Common myeloid progenitor, CD34-positive (primary cell): ENCODE measurements at places on chromosomes 5 and 9.

- no peak for DNase-seq
These were observed 30.5 kb upstream of the HAPLN1 start for GRCh38 chr5:83751201-83751600.

DNA sequence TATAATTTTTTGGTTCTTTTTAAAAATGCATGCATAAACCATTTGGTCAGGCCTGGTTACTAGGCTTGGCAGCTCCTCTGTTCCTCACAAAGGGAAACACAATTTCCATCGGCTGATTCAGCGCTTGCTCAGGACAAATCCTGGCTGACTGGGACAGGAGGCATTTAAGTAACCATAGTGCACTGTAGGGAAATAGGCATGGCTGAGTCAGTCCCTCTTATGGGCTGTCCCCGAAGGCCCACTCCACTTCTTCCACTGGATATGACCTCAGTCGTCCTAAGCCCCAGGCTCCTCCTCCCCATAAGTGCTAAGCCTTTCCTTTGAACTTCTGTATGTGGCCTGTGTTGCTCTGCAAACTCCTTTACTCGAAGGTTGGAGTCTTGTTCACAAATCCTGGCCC lies 71.2 kb upstream of the GLIS3 start:
- no peak for DNase-seq

- no peak for DNase-seq
These were observed 25.8 kb upstream of the SLC44A1 start for GRCh38 chr9:105218673-105219072.

DNA sequence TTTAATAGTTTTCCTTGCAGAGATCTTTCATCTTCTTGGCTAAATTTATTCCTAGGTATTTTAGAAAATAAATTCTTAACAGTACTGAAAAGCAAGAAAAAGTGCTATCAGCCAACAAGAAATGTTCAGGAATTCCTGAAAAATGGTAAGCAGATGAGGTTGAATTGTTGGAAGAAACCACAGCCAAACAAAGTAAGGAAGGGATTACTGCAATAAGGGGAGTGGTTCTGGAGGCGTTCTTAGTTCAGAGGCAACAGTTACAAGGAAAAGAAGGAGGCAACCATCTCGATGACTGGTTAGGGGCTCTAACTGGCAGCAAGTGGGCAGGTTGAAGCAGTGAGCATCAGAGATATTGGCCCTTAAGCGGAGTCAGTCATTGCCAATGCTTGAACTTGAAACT lies 12.8 kb upstream of the OR13J1 start:
- DNase-seq: no peak

DNA sequence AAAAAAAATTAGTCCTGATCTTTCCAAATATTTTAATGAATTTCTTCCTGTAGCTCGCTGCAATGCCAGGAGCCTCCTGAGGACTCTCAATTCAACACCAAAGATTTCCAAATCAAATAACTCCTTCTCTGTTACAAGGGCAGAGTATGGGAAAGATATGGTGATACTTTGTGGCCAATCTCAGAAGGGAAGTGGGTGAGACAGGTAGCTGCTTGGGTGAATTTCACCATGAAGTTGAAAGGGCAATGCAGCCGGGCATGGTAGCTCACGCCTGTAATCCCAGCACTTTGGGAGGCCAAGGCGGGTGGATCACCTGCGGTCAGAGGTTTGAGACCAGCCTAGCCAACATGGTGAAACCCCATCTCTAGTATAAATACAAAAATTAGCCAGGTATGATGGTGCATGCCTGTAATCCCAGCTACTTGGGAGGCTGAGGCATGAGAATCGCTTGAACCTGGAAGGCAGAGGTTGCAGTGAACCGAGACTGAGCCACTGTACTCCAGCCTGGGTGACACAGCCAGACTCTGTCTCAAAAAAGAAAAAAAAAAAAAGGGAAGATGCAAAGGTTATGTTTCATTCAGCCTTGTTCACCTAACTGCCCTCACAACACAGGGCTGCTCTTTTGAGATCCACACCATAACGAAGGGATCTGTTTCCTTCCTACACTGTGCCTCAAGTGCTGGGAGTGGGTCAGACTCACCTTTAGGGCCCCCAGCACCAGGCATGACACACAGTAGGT lies 58.6 kb downstream of the PTPN3 start:
- no peak for DNase-seq

DNA sequence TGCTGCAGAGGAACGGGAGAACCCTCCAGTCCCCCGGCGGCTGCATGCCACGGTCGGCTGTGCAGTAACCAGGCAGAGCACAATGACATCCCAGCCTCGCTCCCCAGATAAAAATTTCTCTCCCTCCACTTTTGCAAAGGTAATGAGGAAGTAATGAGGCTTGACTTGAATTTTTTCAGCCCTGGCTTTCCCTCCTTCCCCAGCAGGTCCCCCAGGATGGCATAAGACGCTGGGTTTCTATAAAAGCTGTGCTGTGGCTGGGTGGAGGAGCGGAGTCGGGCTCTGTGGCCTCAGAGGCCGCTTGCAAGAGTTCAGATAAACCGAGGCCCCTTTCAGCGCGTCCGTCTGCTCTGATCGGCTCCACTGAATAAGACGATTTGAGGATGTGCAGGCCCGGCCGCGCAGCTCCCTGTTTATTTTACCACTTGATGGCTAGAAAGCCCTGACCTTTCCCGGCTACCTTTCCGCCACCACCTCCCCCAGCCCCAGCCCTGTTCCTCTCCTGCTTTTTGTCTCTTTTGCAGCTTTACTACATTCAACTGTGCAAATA lies 351.9 kb upstream of the IRX2 start:
- DNase-seq: no peak

GRCh38 chr9:38445154-38446043 lies 21.1 kb upstream of the IGFBPL1 start:
- DNase-seq: peak; percentile 49

GRCh38 chr9:134438195-134438788 lies 112.0 kb downstream of the RXRA start:
- DNase-seq: no peak

DNA sequence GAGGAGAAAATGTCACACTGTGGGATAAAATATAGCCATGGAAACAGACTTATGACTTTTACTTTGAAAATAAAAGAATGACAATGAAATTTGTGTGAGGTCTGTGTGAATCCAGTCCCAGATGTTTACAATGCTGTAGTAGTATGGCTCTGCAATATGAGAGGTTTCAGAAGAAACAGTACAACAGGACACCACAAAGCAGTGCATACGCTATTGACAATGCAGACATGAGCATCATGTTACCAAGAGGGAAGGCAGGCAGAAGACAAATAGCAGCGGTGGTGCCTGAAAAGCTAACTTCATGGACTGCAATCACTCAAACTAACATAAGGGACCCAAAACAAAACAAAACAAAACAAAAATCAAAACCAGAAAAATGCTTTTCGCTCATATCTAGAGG lies 1.8 kb downstream of the FGF10 start:
- DNase-seq: no peak

- no peak for DNase-seq
These were observed 68.6 kb upstream of the ADAMTS2 start for GRCh38 chr5:179413711-179414458.

- DNase-seq: no peak
These were observed 1.3 kb downstream of the ARAP3 start for GRCh38 chr5:141680751-141681201.

DNA sequence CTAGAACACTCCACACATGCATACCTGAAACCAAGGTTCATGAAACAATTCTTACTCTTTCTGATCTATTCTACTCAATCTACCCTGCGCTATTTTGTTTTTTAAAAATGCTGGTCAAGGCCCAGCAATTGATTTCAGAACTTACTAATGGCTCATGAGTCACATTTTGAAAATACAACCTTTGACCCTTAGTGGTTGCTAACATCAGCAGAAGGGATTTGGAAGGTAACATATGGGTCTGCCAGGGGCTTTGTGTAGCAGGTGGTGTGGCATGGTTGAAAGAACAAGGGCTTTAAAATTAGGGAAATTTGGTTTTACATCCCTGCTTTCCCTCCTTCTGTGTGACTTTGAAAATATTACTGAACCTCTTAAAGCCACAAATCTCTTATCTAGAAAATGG lies 101.4 kb downstream of the ATG10 start:
- no peak for DNase-seq

DNA sequence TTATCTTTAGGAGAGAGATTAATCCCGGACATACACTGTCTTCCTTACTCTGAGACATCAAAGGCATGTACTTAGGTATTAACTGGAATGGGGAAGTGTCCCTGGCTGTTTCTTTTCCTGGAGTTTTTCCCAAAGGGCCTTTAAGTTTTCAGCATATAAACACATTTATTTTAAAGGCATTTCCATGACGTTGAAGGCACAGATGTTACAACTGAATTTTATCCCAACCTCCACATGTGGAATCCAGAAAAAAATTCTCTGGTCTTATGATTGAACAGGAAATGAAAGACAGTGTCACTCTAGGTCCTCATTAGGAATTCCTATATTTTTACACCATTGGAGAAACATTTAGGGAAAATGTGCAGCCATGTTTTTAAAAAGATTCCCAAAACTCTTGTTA lies 41.6 kb upstream of the SHOC1 start:
- DNase-seq: no peak
